ENCODE measurements at places on chromosomes 12 and 14. TPM values are rescaled to one million over a fixed set of nuclear protein-coding genes. Genes with fewer than 3 reads are reported as not detected.

DNA sequence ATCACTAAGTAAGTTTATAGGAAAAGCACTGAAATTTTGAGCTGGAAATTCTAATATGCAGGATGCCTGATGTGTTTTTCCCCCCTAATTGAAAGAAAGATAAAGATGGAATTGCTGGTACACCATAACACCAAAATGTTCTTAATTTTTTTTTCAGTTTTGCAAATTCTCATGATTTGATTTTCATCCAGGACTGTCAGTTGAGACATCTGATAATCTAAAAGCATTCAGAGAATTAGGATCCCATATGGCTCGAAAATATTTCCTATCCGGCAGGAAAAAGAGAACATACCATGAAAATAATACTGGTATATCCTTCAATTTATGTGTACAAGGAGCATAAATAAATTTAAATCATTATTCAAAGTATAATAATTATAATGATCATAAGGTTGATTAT is 452.1 kb downstream of the APAF1 start:
- no peaks in the 10 kb centered on the region for H3K4me1 ChIP-seq
- H3K36me3 ChIP-seq = no peaks in the 10 kb centered on the region
- no peak overlapping the region for H3K4me3 ChIP-seq
- no peak for DNase-seq
- no peak overlapping the region for H3K27ac ChIP-seq

DNA sequence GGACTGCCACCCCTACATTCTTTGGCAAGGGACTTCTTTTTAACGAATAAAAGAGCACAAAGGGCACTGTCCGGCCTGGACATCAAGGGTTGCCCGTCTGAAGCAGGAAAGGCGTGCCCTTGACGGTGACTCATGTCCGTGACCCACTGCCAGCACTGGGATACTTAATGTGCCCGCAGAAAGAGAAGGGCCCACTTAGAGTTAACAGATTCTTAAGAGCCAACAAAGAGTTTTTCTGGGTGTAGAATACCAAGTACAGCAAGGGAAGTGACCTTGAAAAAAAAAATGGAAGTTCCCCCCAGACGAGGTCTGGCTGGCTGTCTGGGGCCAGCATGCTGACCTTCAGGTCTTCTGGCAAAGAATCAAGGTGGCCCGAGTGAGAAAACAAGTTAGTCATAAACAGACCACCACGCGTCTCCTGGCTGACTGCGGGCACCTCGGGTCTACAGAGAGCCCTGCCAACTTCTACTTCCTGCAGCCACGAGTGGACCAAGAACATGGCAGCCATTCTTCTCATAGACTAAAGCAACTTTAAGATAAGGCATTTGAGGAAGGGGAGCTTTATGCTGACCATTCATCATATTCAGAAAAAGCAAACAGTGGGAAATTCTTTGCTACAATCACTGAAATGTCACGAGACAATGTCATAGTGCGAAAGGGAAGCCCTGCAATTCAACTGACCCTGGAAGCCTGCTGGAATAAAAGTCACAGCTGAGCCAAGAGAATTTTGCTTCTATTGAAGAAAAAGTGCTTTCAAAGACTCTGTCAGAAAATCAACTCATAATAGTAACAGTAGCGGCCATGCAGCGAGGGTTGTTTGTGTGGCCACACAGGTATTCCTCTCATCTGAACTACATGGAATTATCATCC is 10.5 kb upstream of the SELPLG start:
- no peak for DNase-seq
- H3K27me3 ChIP-seq = no peaks in the 10 kb centered on the region
- H3K36me3 ChIP-seq = peaks cover 17% of the 10 kb centered on the region
- H3K4me3 ChIP-seq = no peak overlapping the region
- H3K27ac ChIP-seq = no peak overlapping the region

DNA sequence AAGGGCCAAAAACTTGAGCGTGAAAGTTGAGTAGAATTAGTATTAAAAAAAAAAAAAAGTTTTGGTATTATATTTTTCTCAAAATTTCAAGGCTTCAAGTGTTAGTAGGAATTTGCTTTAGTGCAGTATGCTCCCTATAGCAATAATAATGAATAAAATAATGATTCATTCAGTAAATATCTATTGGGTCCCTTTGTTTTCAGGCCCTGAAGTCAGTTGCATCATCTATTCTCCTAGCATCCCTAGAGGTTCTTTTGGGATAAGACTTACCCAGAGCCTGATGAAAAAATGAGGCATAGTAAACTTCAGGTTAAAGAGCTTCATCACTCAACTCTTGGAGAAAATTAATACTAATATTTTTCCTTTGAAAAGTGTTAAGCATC is 1.1 kb downstream of the KMT5A start:
- H3K36me3 ChIP-seq = no peaks in the 10 kb centered on the region
- peak overlapping the region; percentile 94 for H3K27ac ChIP-seq
- no peaks in the 10 kb centered on the region for H3K27me3 ChIP-seq
- peak overlapping the region; percentile 85 for H3K4me3 ChIP-seq
- peaks cover 8% of the 10 kb centered on the region for H3K4me1 ChIP-seq

The CHD8 gene
- 147 TPM for total RNA-seq

GRCh38 chr12:8065991-8066594 is at the start of gene C3AR1:
Gene C3AR1 (minus strand): TSS chr12:8066359. CDS start chr12:8060185, 6,174 bp downstream.
- no peak within 1 kb of the TSS for H3K27ac ChIP-seq
- H3K27me3 ChIP-seq = no peaks in the 10 kb centered on the region
- H3K4me1 ChIP-seq = no peaks in the 10 kb centered on the region
